ENCODE measurements at places on chromosomes 4 and X.

- DNase-seq, result no peak
Observed at GRCh38 chr4:180164799-180165198, 2078.4 kb upstream of the TENM3 start.

- DNase-seq, result no peak
Observed at GRCh38 chr4:134382478-134383227, 181.1 kb upstream of the PABPC4L start.

GRCh38 chr4:7524064-7524682 is 89.4 kb upstream of the PSAPL1 start:
- DNase-seq, result no peak

- no peak for DNase-seq
Observed at GRCh38 chr4:7295197-7295910, 103.0 kb downstream of the SORCS2 start.

DNA sequence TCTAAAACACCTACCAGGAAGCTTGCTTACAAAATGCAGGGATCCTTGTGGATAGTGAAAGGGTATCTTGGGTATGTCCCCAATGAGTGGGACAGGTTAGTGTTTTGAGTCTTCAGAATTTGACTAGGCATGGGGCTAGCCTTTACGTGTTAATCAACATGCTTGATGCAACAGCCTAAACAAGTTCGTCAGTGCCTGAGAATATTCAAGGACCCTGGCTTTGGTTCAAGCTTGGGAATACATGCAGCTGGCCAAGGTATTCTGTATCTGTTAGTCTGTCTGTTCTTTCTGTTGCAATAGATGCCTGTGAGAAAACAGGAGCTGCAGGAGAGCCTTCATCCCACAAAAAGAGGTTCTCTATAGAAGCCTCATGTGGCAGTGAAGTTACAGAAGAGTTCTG is 149.5 kb downstream of the CCNG2 start:
- no peak for DNase-seq

DNA sequence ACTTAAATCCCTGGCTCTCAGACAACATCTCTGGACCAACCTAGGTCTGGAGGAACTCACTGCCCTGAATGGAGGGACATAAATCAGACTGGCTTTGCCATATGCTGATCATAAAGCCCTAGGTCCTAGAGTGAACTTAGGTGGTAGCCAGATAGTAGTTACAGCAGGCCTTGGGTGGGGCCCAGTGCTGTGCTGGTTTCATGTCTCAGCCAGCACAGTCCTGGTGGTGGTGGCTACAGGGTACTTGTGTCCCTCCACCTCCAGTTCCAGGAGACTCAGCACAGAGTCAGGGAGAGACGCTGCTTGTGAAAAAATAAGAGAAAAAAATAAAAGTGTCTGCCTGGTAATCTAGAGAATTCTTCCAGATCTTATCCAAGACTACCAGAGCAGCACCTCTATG is 40.3 kb downstream of the GSX2 start:
- DNase-seq, result no peak

- no peak for DNase-seq
Observed at GRCh38 chr4:4990329-4990728, 28.9 kb downstream of the CYTL1 start.
